NCI-H1092 (cell line): ENCODE measurements at places on chromosomes 12 and 14.
A peak's percentile ranks its signal among the peaks of the same experiment; 100 is the strongest.

DNA sequence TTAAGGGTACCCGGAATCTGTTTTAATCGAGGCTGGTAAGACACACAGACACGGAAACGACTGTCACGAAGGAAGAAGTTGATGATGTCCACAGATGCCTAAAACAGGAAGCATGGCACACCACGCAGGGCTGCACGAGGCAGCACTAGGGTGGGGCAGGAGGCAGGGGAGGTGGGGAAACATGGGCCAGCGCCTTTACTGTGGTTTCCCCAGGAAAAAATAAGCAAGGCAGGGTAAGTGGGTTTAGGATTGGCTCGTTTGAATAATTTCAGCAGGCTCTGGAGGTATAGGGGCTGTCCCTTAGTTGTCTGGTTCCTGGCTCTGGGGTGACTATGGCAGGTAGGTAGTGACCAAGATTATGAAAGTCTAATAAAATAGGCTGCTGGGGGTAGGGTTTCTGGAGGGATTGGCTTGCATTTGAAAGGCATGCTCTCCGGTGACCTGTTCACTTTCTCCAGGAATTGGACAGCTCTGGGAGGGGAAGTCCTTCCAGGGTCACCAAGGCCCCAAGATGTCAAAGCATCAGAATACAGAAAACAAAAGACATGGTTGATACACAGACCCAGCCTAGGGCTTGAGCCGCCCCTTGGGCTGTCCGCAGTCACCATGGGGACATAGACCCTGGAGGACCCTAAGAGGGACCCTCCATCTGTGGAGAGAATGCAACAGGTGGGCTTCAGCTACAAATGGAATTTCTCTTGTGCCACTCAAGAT is 35.3 kb downstream of the MAP1LC3B2 start:
- no peak for DNase-seq

DNA sequence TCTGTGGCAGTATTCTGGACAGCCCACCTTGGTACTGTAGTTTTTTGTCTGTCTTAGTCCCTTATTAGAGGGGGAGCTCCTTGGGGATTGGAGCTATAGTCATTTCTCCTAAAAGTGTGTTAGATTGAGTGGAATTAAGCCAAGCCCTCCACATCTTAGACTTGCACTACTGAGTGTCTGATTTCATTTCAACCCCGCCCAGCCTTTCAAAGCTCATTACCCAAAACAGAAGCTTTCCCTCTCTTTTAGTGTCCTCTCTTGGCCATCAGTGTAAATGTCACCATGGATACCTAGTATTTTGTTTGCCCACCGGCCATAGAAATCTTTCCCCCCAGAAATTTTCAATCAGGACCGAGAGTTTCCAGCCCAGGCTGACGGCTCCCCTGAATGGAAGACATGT is 74.5 kb downstream of the LRRC74A start:
- no peak for DNase-seq

GRCh38 chr12:65525491-65526141 is 247.1 kb downstream of the MSRB3 start:
- DNase-seq: no peak

- DNase-seq: no peak
Measured at GRCh38 chr12:82857911-82858533, 171.3 kb downstream of the TMTC2 start.

DNA sequence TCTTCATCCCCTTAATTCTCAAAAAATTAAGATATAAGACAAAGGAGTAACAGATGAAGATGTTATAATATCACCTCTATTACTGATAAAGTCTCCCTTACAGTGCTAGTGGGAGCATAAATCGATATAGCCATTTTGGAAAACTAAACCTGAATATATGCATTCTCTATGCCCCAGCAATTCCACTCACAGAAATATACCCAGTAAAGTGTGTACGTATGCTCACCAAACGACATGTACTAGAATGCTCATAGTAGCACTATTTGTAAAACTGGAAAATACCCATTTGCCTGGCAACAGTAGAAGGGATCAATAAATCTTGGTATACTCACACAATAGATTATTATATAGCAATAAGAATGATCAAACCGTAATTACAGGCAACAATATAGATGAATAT is 44.0 kb upstream of the HIF1A start:
- no peak for DNase-seq

GRCh38 chr12:124094733-124095132 is 121.7 kb downstream of the ZNF664 start:
- peak; percentile 30 for DNase-seq

DNA sequence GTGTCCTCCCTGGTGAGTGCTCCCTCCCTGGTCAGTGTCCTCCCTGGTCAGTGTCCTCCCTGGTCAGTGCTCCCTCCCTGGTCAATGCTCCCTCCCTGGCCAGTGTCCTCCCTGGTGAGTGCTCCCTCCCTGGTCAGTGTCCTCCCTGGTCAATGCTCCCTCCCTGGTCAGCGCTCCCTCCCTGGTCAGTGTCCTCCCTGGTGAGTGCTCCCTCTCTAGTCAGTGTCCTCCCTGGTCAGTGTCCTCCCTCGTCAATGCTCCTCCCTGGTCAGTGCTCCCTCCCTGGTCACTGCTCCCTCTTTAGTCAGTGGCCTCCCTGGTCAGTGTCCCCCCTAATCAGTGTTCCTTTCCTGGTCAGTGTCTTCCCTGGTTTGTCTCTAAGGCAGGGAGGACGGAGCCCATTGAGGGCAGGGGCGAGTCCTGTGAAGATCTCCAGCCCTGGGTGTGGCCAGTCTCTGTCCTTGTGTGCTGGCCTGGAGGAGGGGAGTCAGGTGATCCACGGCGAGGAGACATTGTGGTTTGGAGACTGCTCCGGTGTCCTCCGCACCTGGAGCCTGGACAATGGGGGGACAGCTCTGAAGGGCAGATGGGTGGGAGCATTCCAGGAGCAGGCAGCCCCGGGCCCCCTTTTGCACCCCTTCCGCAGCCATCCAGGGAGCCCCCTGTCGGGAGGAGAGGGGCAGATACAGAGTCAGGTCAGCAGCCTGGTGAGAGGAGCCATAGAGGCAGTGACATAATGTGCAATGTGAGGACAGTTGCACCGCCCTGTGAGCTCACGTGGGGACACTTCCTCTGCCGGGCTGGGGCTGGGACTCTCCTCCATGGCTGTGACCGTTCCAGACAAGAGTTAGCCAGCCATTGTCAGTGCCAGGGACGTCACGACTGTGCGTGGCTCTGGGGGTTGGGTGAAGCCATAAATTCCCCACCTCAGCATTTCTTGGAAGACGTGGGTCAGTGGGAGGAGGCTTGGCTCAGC is 93.4 kb downstream of the ADGRD1 start:
- no peak for DNase-seq

GRCh38 chr14:103169954-103170353 is 46.7 kb downstream of the TNFAIP2 start:
- DNase-seq: no peak

DNA sequence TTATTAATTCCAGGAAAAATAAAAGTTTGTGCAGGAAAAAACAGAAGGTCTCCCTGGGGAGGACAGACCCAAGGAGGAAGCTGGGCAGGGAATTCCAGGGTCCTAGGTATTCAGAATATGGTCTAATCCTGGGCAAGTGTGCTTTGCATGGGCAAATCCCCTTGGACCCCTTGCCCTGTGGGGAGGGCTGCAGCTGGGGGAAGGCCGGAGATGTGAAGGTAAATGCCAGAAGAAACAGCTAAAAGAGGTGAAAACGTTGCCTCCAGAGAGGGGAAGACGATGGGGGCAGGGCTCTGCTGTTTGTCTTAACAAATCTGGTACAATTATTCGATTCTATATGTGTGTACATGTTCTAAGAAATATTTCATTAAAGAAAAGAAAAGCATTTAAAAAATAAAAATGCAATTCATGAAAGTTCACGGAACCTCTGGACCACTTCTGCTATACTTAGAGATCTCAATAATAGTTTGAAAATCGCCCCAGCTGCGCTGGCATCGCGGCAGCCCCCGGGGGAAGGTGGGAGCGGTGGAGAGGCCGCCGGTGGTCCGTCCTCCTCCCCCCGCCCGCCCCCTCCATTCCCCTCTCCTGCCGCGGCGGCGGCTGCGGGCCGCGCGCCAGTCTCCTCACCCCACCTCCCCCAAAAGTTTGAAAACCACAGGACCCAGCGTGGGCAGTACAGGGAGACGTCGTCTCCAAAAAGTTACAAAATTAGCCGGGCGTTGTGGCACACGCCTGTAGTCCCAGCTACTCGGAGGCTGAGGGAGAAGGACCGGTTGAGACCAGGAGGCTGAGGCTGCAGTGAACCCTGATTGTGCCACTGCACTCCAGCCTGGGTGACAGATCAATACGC is 1.5 kb upstream of the PRPF40B start:
- DNase-seq: no peak

DNA sequence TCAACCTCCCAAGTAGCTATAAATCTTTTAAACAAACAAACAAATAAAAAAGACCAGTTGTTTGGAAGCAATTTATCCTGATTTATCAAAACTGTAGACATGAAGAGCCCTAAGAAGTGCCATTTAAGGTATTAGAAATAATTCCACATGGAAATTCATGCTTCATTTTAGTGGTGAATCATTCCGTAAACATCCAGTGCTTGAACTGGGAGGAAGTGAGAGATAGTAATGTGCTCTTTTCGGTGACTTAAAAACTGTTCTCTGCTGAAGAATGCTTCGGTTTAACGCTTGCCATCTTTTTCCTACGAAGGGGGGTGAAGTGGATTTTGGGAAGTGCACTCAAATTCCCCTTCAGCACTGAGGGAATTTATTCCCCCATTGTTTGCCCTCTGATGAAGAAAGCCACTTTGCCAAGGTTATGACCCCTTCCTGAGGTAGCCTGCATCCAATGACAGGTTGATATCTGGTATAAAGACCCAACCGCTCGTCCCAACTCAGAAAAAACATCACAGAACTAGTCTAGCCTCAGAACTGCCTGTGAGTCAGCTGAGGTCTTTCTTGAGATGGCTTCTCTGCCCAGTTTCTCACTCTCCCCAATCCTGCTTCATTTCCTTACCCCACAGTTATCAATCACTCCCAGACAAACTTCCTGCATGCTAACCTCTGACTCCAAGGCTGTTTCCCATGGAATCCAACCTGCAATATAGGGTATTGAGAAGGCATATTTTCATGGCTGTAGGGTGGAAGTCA is 244.1 kb downstream of the AEBP2 start:
- DNase-seq: no peak

DNA sequence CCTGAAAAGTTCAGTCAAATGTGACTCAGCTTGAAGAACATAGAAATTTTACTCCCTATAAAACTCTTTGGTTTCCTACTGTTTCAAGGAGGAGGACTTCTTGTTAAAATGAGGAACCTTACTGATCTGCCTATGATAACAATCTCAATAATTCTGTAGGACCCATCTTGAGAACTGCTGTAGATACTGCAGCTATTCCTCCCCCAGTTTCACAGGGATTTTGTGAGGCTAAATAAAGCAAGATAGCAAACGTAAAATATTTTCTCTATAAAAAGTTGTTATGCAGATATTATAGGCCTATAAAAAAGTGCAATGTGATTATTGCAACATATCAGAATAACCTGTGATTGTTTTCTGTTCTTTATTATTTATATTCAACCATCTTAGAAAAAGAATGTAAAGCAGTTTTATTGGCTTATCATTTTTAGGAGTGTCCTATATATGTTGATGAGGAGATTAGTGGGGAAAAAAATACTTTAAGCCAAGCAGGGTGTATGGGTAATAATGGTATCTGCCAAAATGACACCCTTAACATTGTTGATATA is 12.1 kb downstream of the CLEC14A start:
- DNase-seq: no peak

DNA sequence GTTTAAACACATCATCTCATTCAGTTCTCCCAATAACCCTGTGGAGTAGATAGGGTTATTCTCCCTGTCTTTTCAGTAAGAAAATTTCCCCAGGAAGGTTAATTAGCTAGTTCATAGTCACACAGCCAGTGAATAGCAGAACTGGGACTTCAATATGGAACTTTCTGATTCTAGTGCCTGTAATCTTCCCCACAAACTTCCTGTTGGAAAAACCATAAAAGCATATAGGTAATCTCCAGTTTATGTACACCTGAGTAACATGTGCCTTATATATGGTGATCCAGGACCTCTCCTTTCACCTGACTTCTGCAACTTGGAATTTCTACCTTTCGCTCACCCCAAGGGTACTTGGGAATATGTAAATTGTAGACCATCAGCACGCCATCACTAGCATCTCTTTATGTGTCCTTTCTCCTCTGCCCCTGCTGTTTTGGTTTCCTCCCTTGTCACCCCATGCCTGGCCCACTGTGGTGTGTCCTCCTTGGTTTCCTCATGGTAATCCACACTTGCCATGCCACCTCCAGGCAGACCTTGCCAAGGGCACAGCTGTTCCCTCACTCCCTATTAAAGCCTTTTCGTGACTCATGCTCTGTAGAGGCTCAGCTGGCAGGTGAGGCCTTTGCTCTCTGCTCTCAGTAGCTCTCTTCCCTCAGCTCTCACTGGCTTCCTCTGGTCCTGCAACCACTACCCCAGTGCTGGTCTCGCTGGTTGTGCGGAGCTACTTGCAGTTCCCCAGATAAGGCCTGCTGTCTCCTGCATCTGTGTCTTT is 16.7 kb downstream of the TBC1D30 start:
- no peak for DNase-seq

- no peak for DNase-seq
Measured at GRCh38 chr12:98085046-98085755, 430.2 kb upstream of the TMPO start.

GRCh38 chr14:47257013-47257412 is 418.4 kb downstream of the MDGA2 start:
- no peak for DNase-seq

DNA sequence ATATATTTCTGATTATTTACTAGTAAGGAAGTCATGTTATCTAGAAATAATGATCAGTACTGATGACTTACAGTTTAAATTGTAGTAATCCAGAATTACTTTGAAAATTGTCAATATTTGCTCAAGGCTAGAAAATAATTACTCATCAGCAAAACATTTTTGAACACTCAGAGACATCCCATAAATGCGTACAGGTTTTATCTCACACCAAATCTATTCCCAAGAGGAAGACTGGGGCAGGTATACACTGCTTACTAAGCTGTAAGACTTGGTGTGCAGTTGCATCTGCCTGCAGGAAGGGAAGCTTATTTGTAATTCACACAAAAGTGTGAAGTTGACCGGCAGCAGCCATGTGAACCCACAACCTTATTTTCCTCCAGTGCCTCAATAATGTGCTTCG is 146.4 kb downstream of the CCER1 start:
- no peak for DNase-seq

DNA sequence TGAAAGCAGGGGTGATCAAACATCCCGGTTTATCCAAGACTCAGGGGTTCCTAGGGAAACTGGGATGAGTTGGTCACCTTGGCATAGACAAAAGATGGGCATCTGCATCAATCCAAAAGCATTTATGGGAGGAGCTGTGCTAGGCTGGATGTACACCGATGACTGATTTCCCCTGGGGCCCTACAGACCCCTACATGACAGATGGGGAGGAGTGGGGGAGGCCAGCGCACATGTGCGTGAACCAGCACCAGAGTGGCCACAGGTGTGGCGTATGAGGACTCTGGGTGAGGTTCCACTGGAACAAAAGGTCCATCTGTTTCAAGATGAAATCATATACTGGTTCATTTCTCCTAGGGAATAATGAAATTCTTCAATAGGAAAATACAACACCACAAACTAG is 210.4 kb downstream of the ITPR2 start:
- DNase-seq: no peak
